Left renal pelvis (tissue), 4 donors: ENCODE measurements at places on chromosomes 5 and 9. TPM values are rescaled to one million over a fixed set of nuclear protein-coding genes. Genes with fewer than 3 reads are reported as not detected.

DNA sequence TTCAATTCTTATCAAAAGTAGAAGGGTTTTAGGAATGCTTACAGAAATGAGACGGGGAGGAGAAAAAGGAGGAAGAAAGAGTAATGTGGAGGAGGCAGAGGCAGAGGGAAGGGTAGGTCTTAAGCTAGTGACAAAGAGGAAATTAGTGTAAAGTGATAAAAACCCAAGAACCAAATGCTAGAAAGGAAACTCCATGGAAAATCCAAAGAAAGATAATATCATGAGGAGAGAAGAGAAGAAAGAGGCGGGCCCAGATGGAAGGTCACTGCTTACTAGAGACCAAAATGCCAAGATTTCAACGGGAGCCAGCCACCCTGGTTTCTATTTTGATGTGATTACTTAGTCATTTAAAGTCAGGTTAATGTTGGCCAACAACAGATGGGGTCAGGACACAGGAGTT lies 68.6 kb upstream of the IL12B start:
- no peak for DNase-seq

- DNase-seq = no peak
These were observed 33.0 kb downstream of the GADD45G start for GRCh38 chr9:89637787-89638186.

DNA sequence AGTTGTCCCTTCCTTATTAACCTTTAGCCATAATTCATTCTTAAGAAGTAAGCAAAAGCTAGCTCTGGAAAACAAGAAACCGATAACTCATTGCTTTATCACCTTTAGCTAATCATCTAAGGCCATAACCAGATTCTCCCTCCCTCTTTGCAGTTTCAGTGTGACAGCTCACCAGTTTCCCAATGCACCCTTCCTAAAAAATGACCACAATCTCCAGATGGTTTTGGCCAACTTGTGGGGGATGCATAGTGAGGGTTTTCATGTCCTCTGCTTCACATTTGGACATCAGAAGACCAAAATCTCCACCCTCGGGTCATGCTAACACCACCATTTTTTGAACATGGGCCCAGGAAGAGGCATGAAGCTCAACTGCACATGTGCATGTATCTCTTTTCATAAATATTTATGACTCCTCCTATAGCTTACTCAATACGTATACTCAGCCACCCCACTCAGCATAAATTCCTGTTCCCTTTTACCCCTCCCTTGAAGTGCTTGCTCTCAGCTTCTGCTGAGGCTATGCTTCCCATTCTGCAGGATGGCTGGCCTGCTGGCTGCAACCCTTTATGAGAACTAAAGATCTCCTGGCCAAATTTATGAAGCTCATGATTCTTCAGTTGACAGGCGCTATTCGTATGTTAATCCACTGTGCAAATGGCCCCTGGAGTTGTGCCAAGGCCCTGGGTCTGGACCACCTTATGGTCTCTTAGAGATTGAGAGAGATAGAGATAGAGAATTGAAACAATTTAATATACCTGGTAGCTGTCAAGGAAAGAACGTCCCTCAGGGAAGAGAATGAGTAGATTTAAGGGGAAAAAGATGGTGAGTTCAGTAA lies 14.8 kb downstream of the PPP3R2 start:
- DNase-seq = no peak

- DNase-seq = no peak
These were observed 16.7 kb downstream of the PIK3R1 start for GRCh38 chr5:68232277-68232676.

UBE2B gene
- polyA plus RNA-seq = 137 TPM
